ENCODE measurements at places on chromosomes 11 and 22.

DNA sequence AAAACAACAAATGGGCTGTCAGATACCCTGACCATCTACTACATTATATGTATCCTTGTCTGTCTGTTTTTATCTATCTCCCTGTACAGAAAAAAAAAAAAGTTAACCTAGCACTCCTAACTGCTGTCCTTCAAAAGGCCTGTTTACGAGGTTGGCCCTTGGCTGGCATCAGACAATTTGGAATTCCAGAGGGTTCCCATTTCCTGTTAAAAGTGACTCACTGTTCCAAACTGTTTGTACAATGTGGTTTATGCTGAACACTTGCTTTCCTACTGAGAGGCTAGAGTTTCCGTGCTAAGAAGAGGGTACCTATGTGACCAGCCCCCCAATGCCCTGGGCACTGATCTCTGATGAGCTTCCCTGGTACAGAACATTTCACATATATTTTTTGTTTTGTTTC, 65.9 kb upstream of the HMGXB4 start:
- no peak for DNase-seq

GRCh38 chr11:98561252-98561651, 459.5 kb upstream of the CNTN5 start:
- no peak for DNase-seq

DNA sequence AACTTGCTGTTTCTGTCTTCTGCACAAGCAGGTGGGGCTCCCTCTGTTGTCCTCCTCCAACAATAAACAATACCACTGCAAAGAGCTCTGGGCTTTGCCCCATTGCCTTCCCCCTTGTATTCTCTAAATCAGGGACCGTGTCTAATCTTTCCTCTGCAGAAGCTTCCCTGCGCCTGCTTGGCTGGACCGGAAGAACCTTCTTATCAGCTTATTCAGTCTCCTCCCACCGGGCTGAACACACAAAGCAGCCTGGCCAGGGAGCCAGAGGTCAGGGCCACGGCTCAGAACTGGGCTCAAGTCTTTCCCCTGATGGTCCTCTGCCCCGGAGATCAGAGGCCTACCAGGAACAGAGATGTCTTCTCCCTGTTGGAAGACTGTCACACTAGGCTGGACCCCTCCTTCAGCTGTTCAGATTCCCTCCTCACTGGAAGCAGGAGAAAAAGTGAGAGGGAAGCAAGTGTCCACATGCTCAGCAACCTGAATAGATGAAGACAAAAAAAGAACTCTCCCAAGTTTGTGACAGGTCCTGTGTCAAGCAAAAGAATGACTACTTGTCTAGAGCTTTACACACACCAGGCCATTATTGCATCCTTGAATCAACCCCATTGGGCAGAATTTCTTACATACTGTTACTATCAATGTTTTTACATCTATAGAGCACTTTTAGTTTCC, 63.7 kb downstream of the RAB30 start:
- DNase-seq: no peak

DNA sequence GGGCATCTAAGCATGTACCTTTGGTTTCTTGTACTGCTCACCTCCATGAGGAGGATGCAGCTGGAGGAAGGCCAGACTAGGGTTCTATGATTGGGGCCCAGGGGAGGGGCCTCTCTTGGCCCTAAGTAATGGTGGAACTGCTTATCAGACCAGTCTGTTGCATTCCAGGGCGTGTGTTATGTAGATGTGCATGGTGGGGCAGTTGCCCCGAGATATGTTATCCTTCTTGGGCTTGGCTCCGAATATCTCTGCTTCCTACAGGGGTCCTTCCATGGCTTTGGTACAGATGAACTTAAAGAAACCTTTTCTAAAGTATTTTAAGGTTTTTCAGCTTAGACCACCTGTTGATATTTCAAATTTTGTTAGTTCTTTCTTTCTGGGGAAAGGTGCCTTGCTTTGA, 126.0 kb downstream of the SWAP70 start:
- DNase-seq: no peak

DNA sequence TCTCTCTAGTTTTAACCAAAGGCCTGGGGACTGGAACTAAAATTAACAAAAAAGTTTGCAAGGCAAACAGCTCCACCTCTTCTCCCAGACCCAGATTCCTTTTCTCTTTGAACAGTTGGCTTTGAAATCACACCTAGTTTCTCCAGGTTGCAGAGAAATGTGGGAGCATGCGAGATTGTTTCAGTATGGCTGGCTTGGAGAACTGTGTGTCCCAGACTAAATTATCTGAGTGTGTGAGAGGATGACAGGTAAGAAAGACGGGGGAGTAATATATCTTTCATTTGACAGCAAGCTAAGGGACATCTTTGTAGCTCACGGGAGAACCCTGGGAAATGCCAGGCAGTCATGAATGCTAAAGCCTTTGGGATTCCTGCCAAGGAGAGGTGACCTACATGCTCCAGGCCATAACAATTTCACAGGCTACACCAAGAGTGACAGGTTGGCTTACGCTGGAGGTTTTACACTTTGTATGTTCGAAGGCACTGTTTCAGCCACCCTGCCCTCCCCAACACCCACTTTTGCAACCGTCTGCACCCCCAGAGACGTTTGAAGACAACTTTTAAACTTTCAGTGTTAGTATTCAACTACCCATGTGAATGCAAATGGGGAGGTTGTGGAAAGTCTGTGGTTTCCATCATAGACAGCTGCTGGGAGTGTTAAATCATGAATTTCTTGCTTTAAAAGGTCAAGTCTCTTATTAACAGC, 109.3 kb upstream of the SNX19 start:
- no peak for DNase-seq

DNA sequence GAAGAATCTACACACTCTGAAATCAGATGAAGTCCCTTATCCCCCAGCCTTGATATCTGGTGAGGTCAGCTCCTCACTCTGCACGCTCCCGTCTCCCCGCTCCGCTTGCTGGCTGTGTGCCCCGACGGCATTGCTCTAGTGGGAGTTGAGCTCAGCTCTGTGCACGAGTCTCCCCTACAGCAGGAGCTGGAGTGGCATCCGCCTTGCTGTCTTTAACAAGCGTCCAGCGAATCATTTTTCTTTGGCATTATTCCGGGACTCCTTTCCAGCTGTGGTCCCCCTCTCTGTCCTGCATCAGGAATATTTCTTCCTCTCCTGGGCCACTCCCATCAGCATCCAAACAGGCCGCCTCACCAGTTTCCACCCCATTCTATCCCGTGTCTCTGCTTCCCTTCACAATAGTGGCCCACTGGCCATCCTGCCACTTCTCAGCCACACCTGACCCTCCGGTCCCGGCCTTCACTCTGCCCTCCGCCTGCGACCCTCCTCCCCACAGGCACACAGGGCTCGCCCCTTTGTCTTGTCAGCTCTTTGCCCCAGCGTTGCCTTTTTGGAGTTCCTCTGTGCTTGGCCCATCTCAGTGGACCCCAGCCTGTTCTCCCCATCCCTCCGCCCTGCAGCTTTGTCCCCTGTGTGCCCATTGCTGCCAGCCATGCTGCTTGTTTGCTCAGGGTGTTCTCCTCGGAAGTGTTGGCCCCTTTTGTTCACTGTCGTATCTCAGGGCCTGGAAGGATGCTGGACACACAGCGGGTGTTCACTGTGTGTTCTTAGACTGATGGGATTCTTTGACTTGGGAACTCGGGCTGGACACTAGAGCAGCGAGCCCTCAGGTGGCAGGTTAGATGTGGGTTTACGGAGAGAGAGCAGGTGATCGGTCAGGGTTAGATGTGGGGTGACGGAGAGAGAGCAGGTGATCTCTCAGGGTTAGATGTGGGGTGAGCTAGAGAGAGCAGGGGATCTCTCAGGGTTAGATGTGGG, 441.8 kb downstream of the TBC1D22A start:
- no peak for DNase-seq

- DNase-seq: no peak
These were observed 532 bp downstream of the BET1L start for GRCh38 chr11:206526-207207.

DNA sequence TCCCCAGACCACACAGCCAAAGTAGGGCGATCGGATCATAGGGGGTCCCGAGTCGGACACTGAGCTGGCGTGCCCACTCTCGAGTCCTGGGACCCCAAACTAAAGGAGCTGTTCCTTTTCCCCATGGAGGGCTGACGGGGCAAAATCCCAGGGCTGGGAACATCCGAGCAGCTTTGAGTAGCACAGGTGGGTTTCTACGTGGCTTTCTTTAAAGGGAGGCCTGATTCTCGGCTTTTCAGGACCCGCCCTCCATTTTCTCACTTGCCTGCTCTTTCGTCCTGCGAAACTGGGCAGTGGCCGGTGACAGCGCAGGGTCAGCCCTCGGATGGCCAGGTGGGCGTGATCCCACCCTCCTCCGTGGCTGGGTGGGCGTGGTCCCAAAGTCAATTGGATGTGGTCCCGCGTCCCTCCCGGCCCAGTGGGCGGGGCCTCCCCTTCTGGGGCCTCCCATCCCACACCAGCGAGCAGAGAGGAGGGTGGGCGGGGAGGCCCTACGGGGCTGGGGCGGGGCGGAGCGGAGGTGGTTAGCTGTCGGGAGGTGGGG, 17.5 kb upstream of the TXNRD2 start:
- peak; percentile 60 for DNase-seq

DNA sequence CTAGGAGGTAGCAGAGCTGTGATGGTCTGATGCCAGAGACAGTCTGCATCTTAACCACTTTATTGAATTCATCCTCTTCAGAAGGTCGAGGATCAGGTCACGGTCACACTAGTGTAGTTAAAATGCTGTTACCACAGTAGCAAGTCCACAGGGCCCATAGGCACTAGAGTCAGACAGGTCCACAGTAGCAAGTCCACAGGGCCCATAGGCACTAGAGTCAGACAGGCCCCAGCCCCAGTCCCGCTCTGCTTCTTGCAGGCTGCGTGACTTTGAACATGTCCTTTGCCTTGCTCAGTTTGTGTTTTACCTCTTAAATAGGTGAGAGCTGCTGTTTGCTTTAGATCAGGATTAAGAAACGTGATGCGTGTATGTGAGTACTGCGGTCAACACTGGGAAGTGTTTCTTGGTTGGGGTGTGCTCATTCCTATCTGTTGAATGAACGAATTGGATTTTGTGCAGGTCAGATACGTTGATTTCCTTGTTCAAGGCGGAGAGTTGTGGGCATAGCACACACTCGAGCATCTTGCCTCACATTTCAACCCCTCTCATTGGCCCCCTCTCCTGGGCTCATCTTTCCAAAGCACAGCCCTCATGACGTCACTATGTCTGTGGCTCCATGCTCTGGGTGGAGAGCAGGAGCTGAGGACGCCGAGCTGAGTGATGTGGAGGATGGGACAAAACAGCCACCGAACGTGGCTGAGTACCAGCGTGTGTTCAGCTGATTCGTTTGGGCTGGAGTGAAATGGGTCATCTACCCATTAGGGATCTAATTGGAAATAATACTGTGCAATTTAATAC, 191.7 kb downstream of the TBC1D22A start:
- peak; percentile 49 for DNase-seq

DNA sequence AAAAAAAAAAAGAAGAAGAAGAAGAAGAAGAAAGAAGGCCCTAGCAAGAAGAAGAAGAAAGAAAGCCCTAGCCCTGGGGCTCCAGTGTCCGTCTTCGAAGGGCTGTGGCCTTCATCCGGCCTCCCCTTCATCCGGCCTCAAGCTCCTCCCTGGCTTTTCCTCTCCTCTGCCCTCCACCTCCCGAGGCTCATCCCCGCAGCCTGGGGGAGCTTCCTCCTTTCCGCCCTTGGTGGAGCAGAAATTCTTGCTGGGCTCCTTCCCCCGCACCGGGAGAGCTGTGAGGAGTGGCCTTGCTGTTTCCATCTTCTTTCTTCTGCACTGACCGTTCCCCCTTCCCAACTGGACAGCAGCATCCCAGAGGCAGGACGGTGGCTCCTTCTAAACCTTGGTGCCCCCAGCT, 9.5 kb upstream of the LTO1 start:
- no peak for DNase-seq

DNA sequence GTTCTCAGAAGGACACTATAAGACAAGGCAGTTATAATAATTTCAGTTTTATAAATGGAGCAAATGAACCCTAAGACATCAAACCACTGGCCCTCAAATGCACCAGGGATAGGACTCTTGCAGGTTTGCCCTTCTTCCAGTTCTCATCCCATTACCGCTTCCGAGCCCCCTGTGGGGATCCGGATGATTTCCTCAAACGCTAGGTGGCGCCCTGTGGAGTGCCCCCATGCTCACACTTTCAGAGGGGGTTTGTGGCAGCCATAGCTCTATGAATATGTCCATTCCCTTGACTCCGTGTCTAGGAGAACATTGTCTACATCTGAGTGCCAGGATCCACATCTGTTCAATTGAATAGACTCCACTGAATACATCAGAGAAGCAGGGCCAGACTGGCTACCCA, 816.3 kb downstream of the NTM start:
- no peak for DNase-seq

- no peak for DNase-seq
These were observed 29.9 kb upstream of the JAM3 start for GRCh38 chr11:134038897-134039470.

GRCh38 chr11:125944350-125945010, 1.4 kb upstream of the VSIG10L2 start:
- no peak for DNase-seq

GRCh38 chr22:44224166-44224565, 43.4 kb downstream of the PARVG start:
- no peak for DNase-seq

DNA sequence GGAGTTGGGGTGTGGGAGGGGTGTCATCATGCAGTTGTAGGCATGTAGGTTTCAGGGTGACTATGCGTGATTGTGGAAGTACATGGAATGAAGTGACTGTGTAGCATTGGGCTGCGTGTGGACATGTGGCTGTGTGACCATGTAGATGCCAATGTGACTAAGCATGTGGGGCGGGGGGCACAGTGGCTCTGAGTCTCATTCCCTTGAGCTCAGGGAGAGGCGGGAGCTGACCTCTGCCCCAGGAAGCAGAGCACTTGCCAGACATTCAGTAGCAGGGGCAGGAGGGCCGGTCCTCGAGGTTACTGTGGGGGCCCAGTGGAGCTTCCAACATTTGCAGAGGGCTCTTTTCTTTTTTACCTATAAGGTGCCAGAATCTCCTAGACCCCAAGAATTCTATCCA, 440 bp upstream of the KLHL35 start:
- no peak for DNase-seq

- DNase-seq: no peak
These were observed 1.2 kb downstream of the ZDHHC8 start for GRCh38 chr22:20132686-20133246.

DNA sequence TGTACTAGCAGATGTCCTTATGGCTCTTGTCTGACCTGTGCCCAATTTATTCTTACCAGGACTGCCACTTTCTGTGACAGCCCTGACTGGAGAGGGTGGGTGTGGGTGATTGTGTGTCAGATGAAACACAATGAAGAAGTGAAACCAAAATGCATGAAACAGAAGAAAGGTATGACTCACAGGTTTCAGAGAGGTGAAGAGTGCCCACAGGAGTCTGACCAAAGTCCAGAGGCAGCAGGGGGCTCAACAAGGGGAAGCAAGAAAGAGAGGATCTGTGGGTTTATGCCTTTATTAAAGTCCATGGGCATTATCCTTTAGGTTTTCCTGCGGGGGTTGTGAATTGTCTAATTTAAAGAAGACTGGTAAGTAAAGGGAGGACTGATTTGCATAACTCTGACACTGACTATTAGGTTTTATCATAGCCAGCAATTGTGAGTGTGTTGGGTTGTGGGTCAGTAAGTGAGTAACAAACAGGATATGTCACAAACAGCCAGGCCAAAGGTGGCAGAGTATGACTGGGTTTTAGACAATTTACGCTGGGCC, 3.9 kb upstream of the OR4C6 start:
- no peak for DNase-seq

GRCh38 chr11:84543367-84544159, 1083.6 kb downstream of the DLG2 start:
- DNase-seq: no peak
